Substantia nigra (tissue), 51 donors: ENCODE measurements at places on chromosomes 2 and 18.
A peak's percentile ranks its signal among the peaks of the same experiment; 100 is the strongest.

- no peak for DNase-seq
These were observed at the start of gene TUBB6 for GRCh38 chr18:12307701-12308385. Gene TUBB6, plus strand, starts transcription at chr18:12308241. Its CDS starts 52 bp downstream, at chr18:12308293.

DNA sequence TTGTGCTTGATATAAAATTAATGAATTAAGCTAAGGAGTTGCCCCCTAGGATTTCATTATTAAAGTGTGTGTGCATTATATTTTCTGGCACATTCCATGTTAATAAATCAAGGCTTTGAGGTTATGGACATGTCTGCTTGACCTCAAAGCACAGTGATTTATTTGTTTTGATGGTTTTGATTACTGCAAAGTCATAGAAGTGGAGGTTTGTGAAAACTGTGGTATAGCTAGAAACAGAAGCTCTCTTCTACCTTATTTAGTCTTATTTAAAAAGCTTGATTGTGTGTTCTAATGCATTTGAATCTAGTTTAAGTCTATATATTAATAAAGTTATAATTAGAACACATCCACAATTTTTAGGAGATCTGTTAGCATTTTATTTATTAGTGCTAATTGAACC, 32.2 kb downstream of the DOK6 start:
- DNase-seq = no peak

GRCh38 chr18:22494771-22495170, 77.1 kb upstream of the CTAGE1 start:
- no peak for DNase-seq

DNA sequence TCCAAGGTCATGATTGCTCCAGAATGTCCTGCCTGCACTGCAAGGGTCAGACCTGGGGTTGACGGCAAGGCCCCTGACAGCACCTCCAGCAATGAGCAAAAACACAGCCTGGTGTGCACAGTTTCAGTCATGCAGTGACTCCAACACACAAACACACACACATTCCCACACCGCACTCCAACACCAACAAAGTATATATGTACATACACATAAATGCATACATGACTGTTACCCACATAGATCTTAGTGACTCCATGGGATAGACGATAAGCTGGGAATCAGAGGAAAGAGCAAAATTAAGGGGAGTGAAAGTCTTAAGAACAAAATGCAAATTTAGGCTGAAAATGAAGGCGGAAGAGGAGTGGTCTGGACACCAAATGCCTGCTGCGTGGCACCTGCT, 112.7 kb upstream of the TEKT4 start:
- DNase-seq = no peak

DNA sequence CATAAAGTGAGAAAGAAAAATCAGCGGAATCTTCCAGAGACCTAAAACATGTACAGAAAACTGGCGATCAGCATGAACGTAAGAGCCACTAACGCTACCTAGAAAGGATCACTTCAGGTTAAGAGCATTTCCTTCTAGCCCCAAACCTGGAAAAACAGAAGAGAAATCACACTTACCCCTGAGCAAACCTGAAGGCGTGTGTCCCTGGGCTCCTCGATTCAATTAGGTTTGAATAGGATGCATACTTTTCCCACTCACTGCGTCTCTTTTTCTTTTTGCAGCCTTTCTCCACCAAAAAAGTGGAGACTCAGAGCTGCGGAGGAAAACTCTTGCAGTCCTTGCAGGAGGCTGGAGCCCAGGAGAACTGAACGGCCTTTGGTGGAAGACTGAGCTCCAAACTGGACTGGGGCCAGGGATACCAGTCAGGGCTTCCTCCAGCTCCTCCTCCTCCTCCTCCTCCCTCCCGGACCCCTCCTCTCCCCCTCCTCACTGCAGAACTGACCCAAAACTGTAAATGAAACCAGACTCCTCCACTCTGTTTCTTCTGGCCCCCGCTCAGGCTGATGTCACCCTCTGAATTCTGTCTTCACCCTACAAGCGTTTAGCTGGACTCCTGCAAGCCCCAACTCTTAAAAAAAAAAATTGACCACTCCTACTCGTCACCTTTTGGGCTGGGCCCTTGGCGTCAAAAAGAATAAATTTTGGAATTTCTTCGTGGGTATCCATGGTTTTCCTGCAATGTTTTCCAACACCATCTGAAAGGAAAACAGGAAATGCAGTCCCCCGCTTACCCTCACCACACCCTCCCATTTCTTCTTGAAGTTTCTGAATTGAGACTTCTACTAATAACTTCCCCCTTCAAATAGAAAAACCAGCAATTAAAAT, at the start of gene COL6A3:
COL6A3 (minus strand) TSS at position 388 of the 885 bp plus-strand sequence. CDS start 17,347 bp downstream, outside the sequence.
- no peak for DNase-seq

DNA sequence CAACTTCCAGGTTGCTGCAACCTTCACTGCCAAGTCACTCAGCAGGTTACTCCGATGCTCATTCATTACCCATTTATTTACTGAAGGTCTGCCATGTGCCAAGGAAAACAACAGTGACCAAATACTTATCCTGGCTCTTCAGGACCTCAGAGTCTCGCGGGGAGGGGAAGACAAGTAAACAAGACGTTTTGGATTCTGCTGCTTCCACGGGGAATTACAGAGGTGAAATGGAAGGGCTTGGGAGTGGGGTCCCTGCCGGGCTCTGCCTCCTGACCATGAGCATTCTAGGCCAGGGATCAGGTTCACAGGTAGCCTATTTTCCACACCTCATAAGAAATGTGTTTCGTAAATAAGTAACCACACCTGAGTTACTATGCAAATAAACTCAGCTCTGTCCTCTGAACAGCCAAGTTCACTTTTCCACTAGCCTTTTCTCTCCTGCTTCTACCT, 68.1 kb downstream of the CLHC1 start:
- no peak for DNase-seq

DNA sequence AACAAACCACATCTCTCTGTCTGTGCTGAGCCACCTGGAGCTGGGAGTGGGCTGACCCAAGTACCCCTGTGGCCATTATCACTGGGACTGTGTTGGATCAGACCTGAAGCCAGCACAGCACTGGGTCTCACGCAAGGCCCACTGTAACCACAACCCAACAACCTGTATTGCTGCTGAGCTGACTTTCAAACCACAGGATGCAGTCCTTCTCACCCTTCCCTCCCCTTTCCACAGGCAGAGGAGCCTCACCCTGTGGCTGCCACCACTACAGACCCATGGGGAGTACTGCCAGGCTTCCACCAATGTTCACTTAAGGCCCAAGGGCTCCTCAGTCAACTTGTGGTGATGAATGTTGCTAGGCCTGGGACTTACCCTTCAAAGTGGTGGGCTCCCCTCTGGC, 135.7 kb downstream of the DIS3L2 start:
- no peak for DNase-seq

DNA sequence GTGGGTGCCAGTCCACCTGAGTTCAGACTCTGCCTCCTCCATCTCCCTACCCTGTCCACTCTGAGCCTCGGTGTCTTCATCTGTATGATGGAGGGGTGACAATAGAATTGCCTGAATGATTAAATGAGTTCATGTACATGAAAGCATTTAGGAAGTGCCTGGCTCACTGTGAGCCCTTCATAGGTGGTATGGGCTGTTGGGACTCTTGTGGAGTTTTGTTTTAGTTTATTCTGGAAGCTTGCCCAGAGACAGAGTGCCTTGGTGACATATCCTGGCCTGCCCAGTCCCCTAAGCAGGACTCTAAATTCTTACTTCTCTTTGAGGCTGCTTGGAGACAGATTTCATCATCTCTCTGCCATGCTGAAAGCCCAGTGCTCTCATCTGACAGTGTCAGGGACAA, 24.5 kb upstream of the GIGYF2 start:
- DNase-seq = no peak

- no peak for DNase-seq
These were observed 219.2 kb downstream of the ZNF516 start for GRCh38 chr18:76275727-76276313.

GRCh38 chr18:38619129-38619528, 1053.5 kb upstream of the CELF4 start:
- DNase-seq = no peak

GRCh38 chr2:122523143-122523542, 767.7 kb downstream of the TSN start:
- no peak for DNase-seq

DNA sequence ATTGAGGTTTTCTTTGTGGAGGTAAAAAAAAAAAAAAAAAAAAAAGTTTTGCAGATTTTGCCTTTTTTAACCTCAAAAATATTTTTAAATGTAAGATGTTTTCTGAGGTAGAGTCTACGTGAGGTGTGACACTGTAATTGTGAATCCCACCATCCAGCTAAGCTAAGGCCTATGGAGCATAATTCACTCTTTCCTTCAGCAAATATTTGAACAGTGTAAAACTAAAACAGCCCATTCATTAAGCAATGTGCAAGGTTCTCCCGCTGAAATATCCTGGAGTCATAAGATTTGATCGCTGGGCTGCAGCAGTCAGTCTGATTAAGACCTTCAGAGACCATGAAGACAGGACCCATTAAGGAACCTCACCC, 105.1 kb downstream of the HNRNPLL start:
- DNase-seq = no peak

DNA sequence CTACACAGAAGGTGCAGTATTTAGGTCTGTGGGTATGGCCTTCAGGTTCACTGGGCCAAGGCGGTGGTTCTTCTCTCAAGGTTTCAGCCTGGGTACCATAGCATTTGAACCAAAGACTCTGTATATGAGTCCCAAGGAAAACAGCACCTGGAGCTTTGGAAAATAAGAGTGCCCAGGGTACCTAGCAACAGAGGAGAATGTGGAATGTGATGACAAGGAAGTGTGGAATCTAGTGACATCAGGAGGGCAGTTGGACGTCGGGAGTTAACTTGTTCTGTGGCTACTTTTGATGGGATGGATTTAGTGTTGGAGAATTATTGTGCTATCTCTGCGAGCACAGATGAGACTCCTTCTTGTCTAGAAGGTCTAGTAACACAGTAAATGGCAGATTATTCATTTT, 201.2 kb downstream of the NOL4 start:
- no peak for DNase-seq

- DNase-seq = no peak
These were observed 190.7 kb downstream of the CDH7 start for GRCh38 chr18:65941482-65941881.

DNA sequence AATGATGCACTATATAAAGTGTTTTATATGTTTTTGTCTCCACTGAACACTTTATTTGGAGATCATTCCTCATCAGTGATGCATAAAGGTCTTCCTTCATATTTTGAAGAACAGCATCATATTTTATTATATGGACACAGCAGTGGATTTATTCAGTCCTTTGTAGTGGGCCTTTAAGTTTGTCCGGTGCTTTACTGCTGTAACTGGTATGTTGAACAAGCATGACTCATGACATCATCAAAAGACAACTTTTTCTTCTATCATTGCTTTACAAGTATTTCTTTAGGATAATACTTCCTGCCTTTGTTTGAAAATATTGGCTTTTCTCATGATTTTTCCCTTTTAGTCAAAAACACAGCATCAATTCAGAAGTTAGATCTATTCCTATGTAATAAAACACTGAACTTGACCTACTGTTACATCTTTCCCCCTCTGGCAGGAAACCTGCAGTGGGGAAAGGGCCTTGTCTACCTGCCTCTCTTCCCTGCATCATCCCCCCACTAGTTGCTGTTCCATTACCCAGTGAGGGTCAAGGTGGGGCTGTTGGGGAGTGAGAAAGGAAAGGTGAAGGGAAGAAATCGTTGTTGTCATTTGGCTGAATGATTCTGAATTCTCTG, 241.2 kb downstream of the CYP26B1 start:
- no peak for DNase-seq

DNA sequence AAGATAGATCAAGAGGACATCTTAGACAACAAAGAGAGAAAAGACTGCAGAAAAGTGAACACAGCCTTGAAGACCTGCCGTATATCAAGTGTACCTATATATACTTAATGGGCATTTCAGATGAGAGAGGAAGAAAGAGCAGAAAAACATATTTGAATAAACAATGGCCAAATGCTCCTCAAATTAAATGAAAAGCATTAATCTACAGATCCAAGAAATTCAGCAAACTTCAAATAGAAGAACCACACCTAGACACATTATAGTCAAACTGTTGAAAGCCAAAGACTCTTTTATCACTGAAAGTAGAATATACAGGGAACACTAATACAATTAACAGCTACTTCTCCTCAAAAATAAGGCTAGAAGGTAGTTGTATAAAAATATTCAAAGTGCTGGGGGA, 18.7 kb upstream of the TTL start:
- no peak for DNase-seq

- peak; percentile 4 for DNase-seq
These were observed 122.9 kb upstream of the ACVR1C start for GRCh38 chr2:157751462-157752058.

DNA sequence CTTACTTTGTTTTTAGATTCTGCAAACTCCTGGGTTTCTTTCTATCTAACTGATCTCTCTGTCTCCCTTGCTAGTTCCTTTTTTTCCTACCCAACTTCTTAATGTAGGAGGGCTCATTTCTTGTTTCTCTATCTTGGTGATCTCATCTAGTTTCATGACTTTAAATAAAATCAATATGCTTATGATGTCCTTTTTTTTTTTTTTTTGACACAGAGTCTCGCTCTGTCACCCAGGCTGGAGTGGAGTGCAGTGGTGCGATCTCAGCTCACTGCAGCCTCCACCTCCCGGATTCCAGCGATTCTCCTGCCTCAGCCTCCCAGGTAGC, 42.2 kb upstream of the IL1RL1 start:
- no peak for DNase-seq

GRCh38 chr2:101534149-101534611, 59.3 kb upstream of the RFX8 start:
- peak; percentile 48 for DNase-seq

DNA sequence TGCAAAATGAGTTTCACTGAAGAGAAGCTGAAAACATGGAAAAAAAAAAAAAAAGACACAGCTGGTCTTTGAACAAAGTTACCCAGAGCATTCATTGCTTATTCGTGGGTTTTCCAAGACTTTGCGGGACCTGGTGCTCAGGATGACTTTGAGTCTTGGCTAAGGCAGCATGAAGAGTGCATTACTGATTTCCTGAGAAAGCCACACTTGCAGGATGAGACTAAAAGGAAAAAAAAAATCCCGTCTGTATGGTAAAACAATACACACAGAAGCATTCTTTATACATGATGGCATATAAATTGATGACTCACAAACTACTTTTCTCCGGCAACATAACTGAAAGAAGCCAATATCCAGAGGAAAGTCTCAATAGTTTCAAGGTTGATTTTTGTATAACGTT, 195.4 kb downstream of the SPP2 start:
- no peak for DNase-seq

- no peak for DNase-seq
These were observed 132.7 kb downstream of the RDH14 start for GRCh38 chr2:18427762-18428161.

DNA sequence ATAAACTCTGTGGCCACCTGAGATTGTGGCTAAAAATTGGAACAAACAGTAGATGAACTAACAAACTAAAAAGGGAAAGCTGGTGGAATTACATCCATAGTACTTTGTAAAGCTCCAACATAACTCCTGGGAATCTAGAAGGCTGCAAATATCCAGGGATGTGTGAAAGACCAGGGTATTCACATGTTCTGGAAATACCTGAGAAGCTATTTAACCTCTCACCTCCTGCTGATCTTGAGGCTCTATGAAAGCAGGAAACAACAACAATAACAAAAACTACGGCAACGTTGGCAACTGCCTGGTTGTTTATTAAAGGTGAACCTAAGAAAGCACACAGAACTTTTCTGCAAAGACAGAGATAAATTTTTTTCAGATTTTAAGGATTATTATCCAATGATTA, 171.3 kb downstream of the CCDC178 start:
- DNase-seq = no peak

GRCh38 chr2:63842149-63843061, 709 bp downstream of the UGP2 start:
- no peak for DNase-seq
